ENCODE measurements at places on chromosomes 16 and 17.

- DNase-seq: no peak
These were observed 5.4 kb downstream of the CTRL start for GRCh38 chr16:67926181-67926750.

DNA sequence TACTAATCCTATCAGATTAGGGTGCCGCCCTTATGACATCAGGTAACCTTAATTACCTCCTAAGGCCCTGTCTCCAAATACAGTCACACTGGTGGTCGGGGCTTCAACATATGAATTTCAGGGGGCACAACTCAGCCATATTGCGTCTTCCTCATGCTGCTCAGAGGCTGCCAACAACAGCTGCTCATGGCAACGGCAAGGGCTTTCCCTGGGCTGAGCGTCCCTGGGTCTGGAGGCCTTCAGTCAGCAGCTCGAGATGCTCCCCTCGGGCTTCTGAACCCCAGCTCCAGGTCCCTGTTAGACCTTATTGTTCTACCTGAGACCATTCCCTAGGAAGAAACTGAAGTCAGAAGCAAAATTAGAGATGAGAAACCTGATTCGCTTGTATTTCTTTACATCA lies 157.2 kb downstream of the TMEM132E start:
- DNase-seq: no peak

DNA sequence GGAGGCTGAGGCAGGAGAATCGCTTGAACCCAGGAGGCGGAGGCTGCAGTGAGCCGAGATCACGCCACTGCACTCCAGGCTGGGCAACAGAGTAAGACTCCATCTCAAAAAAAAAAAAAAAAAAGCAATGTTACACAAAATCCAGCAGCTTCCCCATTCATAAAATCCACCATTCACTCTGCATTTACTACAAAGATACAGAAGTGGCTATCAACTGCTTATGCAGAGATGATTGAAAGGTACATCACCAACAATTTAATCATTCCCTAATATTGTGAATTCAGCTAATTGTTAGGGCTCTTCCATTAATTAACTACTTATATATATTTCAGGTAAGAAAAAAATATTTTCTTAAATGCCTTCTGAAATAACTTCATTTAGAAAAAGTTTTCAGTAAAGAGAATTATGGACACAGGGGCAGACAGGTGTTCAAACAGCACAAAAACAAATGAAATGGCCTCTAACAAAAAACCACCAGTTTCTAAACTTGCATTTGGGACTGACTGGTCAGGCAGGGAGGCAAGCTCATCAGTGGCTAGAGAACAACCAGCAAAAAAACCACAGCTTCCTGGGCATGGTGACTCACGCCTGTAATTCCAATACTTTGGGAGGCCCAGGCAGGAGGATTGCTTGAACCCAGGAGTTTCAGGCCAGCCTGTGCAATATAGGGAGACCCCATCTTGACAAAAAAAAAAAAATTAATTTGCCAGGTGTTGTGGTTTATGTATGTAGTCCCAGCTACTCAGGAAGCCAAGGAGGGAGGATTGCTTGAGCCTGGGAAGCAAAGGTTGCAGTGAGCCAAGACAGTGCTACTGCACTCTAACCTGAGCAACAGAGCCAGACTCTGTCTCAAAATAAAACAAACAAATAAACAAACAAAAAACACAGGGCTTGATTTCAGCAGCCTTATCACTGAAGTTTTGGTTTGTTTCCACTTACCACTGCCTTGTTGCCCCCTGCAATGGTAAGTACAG lies 26.3 kb downstream of the ERN1 start:
- no peak for DNase-seq

DNA sequence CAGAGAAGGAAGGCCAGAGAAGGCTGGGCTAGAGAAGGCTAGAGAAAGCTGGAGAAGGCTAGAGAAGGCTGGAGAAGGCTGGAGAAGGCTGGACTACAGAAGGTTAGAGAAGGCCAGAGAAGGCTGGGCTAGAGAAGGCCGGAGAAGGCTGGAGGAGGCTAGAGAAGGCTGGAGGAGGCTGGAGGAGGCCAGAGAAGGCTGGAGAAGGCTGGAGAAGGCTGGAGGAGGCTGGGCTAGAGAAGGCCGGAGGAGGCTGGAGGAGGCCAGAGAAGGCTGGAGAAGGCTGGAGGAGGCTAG lies 6.4 kb upstream of the OGFOD3 start:
- DNase-seq: no peak

GRCh38 chr16:75023009-75023408 lies 24.2 kb downstream of the ZNRF1 start:
- no peak for DNase-seq

DNA sequence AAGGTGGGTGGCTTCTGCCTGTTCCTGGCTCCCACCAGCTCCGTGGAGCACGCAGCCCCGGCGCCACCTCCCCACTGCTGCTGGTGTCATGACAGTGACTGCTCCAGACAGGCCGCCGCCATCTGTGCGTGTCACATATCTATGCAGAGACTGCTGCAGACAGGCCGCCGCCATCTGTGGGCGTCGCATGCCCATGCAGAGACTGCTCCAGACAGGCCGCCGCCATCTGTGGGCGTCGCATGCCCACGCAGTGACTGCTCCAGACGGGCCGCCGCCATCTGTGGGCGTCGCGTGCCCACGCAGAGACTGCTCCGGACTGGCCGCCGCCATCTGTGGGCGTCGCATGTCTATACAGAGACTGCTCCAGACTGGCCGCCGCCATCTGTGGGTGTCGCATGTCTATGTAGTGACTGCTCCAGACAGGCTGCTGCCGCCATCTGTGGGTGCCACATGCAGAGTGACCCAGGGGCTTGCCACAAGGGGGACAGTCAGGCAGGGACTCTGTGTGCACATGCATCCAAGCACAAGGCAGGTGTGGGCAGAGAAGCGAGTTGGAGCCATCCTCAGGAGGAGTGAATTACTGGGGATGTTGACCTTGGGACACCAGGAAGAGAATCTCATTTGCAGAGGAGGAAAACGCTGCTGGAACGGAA lies 3.3 kb upstream of the FN3KRP start:
- no peak for DNase-seq

DNA sequence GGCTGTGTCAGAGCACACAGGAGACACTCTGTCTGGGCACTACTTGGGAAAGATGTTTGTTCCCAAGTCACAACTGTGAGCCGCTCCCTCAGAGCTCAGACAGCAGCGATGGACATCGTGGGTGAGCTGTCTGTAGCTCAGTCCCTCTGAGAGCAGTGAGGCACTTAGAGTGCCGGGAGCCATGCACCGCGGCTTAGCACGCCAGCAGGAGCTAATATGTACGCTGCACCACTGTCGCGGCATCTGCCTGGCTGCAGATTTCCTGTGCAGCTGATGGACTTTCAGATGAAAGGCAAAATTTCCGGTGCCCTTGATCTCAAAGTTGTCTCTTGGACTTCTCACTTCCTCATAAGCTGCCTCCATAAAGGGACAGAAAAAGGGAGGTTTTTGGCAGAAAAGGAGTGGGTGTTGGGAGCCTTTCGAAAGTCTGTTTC lies 92.8 kb upstream of the ZNF469 start:
- no peak for DNase-seq

DNA sequence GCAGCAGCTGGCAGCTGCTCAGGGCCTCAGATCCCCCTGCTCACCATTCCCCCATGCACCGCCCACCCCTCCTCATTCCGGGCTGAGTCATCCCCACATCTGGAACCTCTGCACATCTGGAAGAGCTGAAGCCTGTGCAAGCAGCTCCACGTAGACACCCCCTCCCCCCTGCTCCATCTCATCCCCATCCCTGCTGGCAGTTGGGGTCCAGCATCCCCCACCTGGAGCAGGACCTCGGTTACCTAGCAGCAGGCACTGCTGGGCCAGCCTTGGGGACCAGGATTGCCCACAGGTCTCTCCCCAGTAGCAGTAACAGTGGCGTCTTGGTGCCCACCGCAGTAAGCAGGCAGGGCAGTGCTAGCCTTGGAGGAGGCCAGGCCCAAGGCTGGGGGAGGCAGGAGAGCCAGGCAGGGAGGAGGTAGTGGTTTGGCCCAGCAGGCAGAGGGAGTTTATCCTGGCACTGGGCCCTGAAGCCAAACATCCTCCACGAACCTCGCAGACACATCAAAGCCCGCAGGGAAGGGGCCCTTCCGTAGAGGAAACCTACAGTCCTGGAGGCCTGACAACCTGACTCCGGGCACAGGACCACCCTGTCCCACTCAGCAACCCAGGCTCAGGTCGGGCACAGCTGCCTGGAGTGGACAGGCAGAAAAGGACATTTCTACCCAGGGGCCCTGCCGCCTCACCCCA lies 7.7 kb upstream of the TMEM92 start:
- peak; percentile 35 for DNase-seq

- DNase-seq: no peak
These were observed at the start of the genes CXCL16 and ZMYND15 for GRCh38 chr17:4739122-4740024. Gene CXCL16 (minus strand): TSS chr17:4739928. CDS start chr17:4739339, 589 bp downstream. Gene ZMYND15 (plus strand): TSS chr17:4739833. CDS start chr17:4740549, 716 bp downstream.

DNA sequence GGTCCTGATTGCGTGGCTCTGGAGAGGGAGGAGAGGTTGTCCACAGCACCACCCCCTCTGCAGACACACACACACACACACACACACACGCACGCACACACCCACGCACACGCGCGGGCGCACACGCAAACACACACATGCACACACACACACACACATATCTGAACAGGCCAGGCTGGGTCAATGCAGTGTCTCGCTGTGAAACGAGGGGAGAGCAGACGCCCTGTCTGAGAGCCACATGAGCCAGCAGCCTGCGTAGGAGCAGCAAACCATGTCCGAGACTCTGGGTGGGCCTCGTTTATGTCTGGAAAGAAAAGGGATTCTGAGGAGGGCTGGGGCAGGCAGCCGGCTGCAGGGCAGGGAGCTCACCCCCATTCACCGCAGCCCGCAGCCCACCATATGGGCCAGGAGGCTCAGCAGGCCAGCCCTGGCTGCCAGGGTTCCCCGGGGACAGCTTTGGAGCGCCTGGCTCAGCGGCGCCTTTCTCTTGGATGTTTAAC lies 93.3 kb upstream of the TNRC6C start:
- no peak for DNase-seq

DNA sequence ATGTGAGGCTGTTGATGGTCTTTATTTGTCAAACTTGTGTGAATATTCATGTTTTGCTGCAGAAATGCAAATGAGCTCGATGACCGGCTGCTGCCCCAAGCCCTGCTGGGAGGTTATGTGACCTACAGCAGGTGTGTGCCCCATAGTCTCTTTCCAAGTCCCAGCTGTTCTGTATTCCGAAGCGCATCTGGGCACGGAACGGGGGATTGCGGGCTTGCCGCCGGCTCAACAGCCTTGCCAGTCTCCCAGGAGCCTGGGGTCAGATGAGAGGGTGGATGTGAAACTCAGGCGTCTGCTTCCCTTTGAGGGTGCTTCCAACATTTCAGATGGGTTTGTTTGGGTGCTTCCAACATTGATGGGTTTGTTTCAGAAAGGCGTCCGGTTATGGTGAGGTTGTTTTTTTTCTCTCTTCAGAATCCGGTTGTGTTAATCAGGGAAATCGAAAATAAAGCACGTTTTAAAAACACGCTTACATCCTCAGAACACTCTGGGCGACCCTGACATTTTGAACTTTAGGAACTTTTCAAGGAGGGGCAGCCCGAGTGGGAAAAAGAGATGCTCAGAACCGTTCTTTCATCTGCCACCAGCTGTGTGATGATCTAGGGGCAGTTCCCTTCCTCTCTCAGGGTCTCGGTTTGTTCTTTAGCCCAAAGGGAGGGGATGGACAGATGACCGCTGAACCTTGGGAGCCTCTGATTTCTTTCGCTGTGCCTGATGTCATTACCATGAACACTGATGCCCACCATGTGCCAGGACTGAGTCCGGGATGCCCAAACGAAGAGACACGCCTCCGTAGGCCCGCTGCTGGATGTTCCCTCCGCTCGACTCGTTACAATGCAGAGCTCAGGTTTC lies 47.8 kb upstream of the AMZ2 start:
- DNase-seq: no peak

DNA sequence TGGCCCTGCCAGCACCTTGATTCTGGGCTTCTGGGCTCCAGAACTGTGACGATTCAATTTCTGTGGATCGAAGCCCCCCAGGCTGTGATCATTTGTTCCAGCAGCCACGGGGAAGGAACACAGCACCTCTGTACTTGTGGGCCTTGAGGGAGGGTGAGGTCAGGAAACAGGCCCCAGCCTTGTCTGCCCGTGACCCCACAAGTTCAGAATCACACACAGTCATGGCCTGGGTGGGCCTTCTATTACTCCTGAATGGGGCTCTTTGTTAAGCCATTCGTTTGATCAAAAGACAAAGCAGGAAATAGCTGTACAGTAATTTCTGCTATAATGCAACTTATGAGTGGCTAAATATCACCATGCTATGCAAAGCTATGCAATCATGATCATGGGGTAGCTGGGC lies 10.1 kb downstream of the ST6GALNAC2 start:
- no peak for DNase-seq

DNA sequence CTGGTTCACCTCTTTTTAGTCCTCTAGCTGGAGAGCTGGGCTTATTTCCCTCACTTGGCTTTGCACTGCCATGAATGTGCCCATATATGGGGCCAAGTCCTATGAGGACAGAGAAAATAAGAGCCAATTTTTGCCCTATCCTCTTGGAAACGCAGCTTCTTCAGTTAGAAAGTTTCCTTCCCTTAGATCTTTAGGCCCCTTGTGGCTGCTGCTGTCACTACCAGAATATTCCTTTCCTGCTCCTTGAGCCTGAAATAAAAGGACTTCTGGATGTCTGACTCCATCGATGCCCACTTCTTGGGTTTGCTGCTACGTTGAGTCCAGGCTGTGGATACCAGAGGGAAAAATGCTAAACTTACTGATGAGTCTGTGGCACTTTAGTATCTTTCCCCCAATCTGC lies 487.1 kb downstream of the GRIN2A start:
- no peak for DNase-seq

DNA sequence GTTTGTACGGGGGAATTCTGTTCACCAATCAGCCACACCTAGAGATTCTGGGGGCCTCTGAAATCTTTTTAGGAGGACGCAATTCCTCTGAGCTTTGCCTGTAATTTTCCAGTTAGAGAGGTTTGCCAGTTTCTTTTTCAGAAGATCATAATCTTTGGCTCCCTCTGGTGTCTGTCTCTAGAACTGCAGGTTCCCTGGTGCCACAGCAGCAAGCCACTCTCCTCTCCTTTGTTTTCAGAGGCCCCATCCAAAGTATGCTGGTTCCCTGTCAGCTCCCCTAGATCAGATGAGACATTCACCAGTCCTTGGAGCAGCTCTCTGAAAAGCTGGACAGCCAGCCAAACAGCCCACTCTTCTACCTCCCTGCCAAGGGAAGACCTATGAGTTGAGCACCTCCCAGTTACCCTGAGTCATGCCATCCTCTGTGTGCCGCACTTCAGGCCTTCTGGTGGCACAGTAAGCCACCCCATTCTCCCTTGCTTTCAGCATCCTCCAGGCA lies 36.1 kb downstream of the RNF112 start:
- DNase-seq: peak; percentile 79

- no peak for DNase-seq
These were observed 34.5 kb downstream of the WWOX start for GRCh38 chr16:78133919-78134318.

- peak; percentile 77 for DNase-seq
These were observed 17.7 kb downstream of the KSR1 start for GRCh38 chr17:27473748-27474609.

GRCh38 chr16:74607310-74607961 lies 522 bp upstream of the GLG1 start:
- DNase-seq: no peak

- no peak for DNase-seq
These were observed 78.9 kb downstream of the NT5M start for GRCh38 chr17:17382065-17382459.

DNA sequence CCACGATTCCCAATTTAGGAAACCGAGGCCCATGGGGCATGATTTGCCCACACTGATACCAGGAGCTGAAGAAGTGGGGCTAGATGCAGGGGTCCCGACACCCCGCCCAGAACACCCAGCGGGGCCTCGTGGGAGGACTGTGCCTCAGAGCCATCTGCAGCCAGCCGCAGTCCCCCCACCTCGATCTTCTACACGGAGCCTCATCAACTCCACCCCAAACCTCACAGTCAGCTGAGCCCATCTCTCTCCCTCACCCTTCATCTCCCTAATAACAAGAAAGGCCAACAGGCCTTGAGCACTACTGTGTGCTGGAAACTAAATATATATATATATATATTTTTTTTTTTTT lies 4.2 kb downstream of the ITGAE start:
- no peak for DNase-seq

Data from liver (tissue), 10 donors.